ENCODE measurements at places on chromosomes 1 and 21. TPM values are rescaled to one million over a fixed set of nuclear protein-coding genes. Genes with fewer than 3 reads are reported as not detected.

The KRTAP7-1 gene
- not detected for total RNA-seq

The TTC4 gene
- 43.7 TPM for total RNA-seq

The BLACAT1 gene
- 0.16 TPM for total RNA-seq

The PEX11B gene
- 31.2 TPM for total RNA-seq

The ATP1B1 gene
- 12.3 TPM for total RNA-seq

The NTPCR gene
- total RNA-seq: 24.5 TPM
